ENCODE measurements at places on chromosomes 16 and 17.

- no peak for ATAC-seq
These were observed 5.7 kb upstream of the SPATA32 start for GRCh38 chr17:45267436-45268055.

DNA sequence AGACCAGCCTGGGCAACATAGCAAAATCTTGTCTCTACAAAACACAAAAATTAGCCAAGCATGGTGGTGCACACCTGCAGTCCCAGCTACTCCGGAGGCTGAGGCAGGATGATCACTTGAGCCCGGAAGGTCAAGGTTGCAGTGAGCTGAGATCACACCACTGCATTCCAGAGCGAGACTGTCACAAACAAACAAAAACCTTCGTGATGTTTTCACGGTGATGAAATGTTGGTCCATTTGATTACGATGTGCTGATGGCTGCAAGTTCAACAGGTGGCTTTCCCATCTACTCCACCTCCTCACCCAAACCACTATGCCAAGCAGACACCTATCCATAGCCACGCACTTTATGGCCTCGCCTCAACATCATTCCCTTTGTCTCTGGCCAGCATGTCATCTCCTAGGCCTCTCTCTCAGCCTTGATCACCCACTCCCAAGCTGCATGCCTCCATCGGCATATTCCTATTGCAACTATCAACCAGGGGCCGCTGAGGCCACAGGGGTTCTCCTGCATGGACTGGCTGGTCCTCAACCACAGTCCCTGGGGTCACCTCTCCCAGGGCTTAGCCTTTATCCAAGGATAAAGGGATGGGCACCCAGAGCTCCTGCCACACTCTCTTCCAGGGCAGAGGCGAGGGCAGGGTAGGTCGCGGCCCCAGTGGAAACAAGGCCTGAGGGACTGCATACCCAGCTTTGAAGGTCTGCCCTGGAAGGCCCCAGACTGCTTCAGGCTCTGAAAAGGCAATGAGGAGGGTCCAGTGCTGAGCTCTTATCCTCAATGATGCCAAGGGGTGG lies 17.1 kb upstream of the ALOX15B start:
- no peak for ATAC-seq

DNA sequence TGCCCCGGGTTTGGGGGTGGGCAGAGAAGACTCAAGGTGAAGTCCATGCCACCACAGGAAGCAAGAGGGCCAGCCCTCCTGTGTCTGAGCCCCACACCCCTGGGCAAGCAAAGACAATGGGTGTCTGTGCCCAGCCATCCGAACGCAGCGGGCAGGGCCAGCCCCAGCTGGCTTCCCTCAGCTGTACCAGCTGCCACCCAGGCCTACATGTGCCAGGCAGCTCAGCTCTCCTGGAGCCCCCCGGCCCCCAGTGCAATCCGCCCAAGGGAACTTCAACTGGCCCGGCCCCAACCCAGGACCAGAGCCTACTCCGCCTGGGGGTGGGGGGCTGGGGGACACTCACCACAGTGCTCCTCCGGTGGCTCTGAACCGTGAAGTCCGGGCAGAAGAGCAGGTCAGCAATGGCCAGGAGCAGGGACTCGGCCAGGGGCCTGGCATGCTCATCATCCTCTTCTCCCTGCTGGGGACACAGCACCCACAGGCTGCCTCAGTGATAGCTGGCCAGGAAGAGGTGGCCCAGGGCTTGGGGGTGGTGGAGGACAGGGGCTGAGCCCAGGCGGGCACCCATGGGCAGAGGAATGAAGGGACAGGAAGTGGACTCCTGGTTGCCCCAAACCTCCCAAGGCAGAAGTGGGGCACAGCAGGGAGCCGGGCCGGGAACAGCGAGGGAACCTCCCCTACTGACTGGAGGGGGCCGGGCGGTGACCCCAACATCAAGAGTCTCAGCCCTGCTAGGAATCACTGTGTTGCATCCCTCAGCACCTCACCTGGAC lies 9.8 kb downstream of the HID1 start:
- no peak for ATAC-seq

- no peak for ATAC-seq
These were observed 6.4 kb upstream of the SLC43A2 start for GRCh38 chr17:1634841-1635650.

Data from activated T-helper 17 cell treated with anti-CD3 and anti-CD28 coated beads, Interleukin-2, amount 50 U/mL, for 72 hours (primary cell).